CD4-positive, alpha-beta T cell treated with Interleukin-4 for 4 hours (primary cell): ENCODE measurements at places on chromosomes 16 and 17.

- no peak for DNase-seq
Observed at GRCh38 chr17:8520981-8521380, 85.3 kb downstream of the NDEL1 start.

- DNase-seq, result no peak
Observed at GRCh38 chr17:54085934-54086333, 263.2 kb downstream of the KIF2B start.

DNA sequence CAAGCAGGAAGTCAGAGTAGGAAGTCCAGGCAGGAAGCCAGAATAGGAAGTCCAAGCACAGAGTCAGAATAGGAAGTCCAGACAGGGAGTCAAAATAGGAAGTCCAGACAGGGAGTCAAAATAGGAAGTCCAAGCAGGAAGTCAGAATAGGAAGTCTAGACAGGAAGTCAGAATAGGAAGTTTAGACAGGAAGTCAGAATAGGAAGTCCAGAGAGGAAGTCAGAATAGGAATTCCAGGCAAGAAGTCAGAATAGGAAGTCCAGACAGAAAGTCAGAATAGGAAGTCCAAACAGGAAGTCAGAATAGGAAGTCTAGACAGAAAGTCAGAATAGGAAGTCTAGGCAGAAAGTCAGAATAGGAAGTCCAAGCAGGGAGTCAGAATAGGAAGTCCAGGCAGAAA is 105.3 kb upstream of the C16orf82 start:
- no peak for DNase-seq

GRCh38 chr16:10684511-10685151 is 10.1 kb downstream of the TEKT5 start:
- no peak for DNase-seq

- no peak for DNase-seq
Observed at GRCh38 chr16:58970775-58971174, 236.7 kb upstream of the GOT2 start.

DNA sequence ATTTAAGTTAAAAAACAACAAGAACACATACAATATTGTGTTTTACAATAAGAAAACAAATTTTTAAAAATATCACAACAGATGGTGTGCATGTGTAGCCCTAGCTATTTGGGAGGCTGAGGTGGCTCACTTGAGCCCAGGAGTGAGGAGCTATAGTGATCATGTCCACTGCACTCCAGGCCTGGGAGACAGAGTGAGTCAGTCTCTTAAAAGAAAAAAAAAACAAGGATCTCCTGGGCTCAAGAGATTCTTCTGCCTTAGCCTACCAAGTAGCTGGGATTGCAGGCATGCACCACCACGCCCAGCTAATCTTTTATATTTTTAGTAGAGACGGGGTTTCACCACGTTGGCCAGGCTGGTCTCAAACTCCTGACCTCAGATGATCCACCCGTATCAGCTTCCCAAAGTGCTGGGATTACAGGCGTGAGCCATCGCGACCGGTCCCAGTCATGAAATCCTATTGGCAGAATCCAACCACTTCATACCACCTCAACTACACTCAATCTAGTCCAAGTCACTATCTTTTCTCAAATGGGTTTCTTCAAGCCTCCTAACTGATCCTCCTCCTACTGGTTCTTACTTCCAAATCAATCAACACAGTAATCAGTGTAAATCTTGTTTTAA is 55.0 kb downstream of the STH start:
- DNase-seq, result no peak

DNA sequence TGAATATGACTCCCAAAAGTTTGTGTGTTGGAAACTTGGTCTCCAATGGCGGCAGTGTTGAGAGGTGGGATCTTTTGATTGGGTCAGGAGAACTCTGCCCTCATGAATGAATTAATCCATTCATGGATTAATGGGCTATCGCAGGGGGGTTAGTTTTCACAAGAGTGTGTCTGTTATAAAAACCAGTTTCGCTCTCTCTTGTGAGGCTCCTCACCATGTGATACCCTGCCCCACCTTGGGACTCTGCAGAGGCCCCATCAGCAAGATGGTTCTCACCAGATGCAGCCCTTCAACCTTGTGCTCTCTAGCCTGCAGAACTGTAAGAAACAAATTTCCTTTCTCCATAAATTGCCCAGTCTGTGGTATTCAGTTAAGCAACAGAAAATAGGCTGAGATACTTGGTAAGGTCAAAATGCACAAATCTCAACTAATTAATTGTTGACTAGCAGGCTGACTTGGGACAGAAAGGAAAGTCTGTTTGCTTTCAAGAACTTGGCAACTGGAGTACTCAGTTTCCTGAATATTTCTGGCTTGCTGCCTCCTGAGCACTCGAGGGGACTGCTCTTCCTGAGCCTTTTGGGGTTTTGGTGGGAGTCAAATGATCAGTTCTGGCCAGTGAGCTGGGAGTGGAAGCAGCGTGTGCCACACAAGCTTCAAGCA is 13.8 kb upstream of the CCL17 start:
- DNase-seq, result no peak

DNA sequence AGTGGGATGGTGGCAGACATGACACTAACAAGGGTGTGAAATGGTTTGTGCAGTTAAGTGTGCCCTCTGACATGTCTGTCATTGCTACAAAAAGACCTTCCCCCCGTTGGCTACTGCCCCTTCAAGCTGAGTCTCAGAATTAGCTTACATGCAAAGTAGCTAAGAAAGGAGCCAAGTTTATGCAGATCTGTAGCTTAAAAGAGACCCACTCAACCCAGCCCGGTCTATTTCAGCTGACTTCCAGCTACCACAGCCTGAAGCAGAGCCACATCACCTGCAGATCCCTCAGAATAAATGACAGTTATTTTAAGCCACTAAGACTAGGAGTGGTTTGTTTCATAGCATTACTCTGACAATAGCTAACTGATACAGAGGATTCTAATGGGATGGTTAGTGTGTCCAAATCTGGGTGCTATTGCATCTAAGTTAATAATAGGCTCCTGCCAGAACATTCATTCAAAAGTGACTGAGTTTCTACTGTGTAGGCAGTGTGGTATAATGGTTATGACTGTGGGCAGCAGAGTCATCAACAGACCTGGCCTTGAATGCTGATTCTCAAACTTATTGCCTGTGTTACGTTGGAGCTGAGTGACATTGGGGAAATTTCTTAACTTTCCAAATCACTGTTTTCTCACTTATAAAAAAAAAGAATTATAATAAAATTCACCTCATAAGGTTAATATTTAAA is 11.7 kb downstream of the C17orf67 start:
- DNase-seq, result no peak

GRCh38 chr17:63881935-63882601 is at the start of gene GH2:
TSS of gene GH2 (minus strand) at chr17:63881944. CDS start at chr17:63881801, 143 bp downstream.
- DNase-seq, result peak; percentile 51

DNA sequence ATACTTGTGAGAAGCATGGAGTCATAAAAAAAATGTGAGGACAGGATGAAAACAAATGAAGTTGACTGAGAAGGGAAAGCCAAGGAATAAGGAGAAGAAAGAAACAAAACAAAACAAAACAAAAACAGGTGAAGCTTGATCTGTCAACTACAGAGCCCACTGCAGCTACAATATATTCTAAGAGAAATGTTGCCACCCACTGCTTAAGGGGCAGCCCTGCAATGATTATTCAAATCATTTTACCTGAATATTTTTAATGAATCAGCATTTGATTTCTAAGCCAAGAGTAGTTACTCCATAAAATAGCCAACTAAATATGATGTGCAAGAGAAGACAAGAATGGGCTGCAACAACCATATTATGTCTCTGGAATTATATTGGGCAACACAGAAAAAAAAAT is 252.0 kb upstream of the KIF2B start:
- DNase-seq, result no peak

DNA sequence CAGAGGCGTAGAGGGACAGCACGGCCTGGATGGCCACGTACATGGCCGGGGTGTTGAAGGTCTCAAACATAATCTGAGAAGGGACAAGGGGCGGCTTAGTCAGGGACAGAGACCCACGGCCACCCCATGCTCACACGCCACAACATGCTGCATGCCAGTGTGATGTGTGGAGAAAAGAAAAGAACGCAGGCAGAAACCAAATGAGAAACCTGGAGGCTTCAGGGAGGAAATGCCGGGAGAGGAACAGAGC is 1.1 kb downstream of the ACTG1 start:
- DNase-seq, result no peak

GRCh38 chr17:57541472-57542394 is 203.4 kb downstream of the CCDC182 start:
- no peak for DNase-seq

DNA sequence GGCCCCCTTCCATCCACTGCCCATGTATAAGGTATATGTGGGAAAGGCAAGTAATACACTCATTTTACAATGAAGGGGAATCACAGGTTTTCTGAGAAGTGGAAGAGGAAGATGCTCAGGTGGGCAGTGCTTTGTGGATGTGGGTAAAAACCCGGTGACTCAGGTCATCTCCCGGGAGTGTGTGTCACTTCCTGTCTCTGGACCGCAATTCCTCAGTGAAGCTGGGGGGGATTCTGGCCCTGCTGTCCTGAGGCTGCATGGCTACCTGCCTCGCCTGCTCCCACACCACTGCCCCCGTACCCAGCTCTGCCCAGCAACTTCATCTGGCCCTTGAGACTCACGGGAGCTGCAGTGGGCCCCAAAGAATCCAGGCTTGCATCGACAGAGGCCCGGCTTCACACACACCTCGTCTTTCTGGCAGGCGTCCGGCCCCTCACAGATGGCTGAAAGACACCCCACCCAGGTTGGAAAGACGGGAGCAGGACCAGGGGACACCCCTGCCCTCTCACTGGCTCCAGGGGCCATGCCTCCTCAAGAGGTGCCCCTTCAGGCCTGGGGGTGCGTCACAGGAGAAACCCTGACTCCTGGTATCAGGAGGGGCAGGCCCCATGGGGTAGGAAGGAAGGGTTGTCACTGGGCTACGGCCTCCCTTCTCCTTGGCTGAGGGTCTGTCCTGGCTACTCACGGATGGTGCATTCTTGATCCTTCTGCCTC is 882 bp downstream of the SCARF1 start:
- peak; percentile 45 for DNase-seq
